ENCODE measurements at places on chromosomes 5 and 9.

- DNase-seq = no peak
These were observed 284.4 kb upstream of the DAP start for GRCh38 chr5:11045411-11045810.

DNA sequence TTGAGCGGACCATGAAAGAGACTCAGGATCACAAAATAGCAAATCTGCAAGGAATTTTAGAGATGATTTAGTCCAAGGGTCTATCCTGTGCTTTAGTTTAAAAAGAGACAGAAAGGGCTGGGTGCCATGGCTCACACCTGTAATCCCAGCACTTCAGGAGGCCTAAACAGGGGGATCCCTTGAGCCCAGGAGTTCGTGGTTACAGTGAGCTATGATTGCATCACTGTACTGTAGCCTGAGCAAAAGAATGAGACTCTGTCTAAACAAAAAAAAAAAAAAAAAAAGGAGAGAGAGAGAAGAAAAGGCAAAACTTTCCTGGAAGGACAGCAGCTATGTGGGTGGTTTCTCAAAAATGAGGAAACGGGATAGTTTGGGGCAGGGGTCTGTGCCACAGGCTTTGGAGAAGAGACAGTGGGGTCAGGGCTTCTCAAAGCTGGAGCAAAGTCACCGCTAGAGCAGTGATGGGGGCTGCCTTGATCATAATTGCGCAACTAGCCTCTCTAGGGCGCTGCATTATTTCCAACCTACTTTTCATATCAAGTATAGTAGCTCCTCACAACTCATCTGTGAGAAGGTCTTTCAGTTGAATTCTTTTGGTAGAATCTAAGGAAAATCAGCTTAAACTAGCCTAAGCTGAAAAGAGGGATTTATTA, 8.5 kb upstream of the ANKH start:
- no peak for DNase-seq

DNA sequence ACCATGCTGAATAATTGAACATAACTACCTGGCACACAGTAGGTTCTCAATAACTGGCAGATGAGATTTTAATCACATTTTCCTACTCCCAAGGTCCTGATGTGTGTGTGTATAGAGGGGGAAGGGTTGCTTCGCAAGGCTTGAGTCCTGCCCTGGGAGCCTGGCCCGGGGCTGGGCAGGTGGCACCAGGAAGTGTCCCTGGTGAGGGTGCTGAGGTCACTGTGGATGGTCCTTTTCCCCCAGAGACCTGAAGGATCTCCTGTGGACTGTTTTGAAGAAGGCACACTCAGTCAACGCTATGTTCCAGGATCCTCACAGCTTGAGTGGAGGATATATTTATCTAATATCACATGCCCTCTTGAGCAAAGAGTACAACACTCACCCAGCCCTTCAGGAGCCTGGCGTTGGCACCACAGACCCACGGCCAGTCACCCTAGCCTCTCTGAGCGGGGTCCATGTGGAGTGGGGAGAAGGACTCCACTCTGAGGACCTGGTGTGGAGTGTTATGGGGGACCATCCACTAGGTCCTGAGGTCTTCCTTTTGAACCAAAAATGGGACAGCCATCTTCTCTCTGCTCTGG, 177.8 kb downstream of the GABBR2 start:
- DNase-seq = no peak

- no peak for DNase-seq
These were observed 108.4 kb downstream of the ENTREP1 start for GRCh38 chr9:69433392-69433791.

DNA sequence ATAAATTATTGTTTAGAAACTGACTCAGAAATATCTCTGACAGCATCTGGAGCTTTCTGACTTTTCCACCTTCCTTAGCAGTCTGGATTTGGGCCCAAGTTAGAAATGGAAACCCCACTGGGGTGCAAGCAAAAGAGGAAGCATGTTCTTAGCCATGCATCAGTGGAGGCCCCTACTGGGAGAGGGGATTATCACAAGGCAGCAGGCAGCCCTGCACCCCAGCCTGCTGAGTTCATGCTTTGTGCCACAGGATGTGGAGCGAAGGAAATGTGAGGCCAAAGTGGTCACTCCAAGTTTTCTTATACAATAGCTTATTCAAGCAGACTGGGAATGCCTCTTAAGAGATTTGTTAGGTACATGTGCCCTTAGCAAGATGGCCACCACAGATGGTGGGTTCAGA, 146.5 kb upstream of the TLX3 start:
- DNase-seq = no peak

DNA sequence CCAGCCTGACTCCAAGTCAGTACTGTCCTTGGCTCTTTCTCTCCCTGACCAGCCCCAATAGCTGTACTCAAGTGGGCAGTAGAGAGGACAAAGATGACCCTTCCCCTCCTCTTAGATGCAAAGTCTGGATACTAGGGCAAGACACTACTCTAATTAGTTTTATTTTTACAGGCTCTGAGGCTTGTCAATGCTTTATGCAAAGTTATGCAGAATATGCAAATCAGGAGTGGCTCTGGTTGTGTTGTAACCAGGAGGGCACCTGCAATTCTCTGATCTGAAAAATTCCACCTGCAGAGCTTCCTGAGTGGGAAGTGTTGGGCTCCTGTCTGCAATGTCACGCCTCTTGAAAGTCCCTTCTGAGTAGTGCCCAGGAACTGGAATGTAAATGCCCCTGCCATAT, 201.5 kb downstream of the RGS3 start:
- DNase-seq = peak; percentile 4

DNA sequence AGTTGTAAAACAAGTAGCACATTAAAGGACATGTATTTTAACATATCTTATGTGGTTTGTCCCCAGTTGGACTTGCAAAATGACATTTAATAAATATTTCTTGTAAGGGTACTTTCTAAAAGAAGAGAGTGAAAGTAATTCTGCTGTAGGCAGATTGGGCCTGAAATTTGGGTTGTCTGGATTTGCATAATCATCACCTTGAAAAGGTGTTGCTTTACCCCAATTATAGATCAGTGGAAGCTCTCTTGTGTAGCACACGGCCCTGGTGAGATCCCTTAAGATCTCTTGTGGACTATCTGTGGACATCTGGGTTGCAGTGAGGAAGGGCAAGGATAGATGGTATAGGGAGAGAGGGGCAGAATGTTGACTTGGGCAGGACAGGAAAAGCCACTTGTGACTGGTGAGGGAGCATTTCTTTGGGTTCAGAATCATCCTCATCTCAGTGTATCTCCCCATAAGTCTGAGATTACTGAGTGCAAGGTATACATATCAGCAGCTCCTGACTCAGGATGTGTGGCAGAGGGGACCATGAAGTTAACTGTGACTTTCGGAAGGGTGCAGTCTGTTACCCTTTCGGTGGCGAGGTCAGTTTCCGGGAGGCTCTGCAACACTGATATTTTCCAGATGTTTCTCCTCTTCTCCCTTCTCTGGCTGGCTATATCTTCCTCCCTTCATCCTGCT, 2.0 kb upstream of the TNFAIP8 start:
- no peak for DNase-seq

DNA sequence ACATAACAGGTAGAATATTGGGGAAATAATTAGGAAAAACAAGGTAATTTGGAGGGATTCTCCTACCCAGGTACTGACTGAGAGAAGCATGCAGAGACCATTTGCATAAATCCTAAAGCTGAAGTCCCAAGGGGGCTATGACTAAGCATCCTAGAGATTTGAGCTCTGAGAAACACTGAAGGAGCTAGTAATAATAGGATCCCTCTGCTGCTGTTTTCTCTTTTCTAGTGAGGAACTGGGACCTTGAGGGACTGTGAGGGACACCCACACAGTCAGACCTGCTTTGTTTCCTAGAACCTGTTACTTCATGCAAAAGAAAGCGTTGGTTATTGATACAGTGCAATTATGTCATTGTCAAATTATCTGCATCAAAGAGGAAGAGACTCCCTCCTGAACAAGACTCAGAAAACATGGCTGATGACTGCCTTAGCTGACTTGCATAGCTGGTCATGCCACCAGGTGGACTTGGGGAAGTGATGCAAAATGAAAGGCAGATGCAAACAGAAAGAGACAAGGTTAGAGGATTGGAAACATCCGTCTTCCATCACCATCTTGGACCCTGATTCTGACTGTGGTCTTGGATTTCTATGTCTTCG, 335.4 kb downstream of the NTRK2 start:
- DNase-seq = no peak

- no peak for DNase-seq
These were observed 20.3 kb downstream of the LPCAT1 start for GRCh38 chr5:1503241-1504068.

DNA sequence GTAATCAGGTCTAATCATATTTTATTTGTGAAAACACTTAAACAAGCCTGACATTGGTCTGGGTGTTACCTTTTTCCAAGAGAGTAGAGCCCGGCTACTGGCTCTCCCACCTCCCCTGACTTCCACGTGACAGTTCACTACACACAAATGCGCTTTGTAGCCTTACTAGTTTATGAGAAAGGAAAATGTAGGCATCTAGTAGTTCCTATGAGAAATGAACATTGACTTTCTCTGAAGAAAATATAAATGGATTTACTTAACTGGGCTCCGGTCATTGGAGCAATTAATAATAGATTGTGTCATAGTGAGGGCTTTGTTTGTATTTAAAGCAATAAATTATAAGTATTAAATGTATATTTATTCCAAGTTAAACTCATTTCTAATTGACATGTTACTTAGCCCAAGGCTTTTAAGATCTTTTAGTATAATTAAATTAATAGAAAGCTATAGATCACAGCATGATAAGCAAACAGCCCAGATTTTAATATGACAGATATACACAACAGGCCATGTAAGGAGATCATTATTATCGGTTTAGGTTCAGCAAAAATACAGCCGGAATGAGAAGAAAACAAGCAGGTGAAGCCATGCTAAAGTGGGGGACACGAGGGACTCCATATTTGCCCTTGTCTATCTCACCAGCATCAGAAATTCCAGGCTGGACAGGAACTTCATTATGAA, 756.5 kb upstream of the ADAMTS16 start:
- no peak for DNase-seq

DNA sequence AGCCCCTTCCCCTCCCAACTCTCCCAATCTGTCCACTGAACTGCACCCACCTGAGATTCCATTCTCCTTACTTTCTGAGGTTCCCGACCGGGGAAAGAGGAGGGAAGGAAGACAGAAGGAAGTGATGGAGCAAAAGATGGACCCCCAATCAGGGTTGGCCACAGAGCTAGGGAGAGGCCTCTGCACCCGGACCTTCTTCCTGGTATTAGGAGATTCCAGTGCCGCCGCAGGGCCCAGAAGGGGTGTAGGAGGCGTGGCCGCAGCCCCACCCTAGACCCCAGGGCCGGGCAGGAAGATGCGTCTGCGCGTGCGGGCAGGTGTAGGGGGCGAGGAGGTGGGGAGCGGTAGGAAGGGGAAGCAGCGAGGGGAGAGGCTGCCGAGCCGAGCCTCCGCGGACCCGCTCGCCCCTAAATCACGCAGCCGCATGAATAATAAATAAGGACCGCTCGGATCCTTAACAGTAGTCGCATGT, 104.2 kb upstream of the MVB12B start:
- no peak for DNase-seq

DNA sequence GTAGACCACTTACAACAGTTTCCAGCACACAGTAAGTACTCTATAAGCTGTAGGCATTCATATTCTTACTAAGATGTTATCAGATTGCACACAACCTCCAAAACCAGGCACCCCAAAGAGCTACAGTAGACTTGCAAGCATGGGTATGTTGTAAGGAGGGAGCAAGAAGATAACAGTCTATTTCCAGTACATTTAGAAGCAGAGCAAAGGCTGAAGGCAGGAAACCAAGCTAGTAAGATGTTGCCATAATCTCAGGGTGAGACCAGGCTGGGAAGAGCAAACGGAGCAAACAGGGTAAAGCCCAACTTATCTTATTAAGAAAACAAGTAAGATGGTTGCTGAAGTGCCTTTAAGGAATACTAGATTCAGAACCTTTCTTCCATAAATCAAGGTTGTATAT, 161.1 kb downstream of the GLIS3 start:
- DNase-seq = no peak

GRCh38 chr9:15144622-15145061, 162.4 kb downstream of the TTC39B start:
- no peak for DNase-seq

DNA sequence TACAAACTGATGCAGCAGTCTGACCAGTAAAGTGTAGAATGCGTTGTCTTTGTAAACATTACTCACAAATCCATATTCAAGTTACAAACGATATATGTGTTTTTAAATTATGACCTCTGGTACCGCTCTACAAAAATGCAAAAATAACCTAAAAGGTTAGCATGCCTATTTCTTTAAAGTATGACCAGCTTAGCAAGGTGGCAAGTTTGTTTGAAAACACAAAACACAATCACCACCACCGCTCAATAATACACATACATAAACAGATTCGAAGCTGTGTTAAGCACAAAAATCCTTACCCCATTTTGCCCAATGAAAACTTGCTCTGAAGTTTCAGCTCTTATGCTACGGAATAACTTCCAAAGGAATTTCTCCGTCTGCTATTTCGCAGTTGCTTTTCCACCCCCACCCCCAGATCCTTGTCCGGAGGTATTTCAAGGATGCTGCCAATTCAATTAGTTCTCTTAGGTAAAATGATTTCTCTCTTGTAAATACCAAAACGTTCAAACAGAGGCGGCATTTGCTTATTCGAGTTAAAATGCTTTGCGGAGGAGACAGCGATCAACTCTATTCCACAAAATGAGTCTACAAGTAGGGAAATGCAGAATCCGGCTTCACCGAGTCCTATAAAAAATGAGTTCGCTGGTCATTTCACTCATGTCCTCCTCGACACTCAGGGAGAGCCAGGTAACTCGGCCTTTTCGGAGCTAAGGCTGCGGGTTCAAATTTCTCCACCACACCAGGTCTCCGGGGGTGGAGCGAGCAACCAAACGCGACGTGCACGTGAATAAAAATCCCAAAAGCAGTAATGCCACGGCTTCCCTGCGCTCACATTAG, 1.2 kb downstream of the HOMER1 start:
- DNase-seq = no peak

- no peak for DNase-seq
These were observed 66.0 kb upstream of the CAMK4 start for GRCh38 chr5:111158105-111158744.

DNA sequence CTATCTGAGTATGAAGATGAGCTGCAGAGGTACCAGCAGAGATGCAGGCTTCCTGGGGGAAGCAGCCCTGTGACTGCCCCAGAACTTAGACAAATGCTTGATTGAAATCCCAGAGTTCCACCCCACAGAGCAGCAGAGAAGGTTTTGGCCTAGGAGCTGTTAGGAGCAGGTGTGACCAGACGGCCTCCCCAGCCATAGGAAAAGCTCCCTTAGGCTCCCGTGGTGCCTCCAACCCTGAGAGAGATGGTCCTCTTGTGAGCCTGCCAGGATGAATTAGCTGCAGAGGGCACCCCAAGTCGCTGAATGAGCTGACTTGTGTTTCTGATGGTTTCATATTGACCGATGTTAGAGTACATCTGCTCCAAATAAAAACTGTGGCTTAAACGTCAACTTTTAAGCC, 22.1 kb downstream of the NTRK2 start:
- no peak for DNase-seq
